ENCODE measurements at places on chromosomes 6 and 20. TPM values are rescaled to one million over a fixed set of nuclear protein-coding genes. Genes with fewer than 3 reads are reported as not detected.

The PRR18 gene
- 0.08 TPM for polyA plus RNA-seq

The UCKL1 gene
- polyA plus RNA-seq, result 30.4 TPM

The COL19A1 gene
- not detected for polyA plus RNA-seq

The CGAS gene
- polyA plus RNA-seq, result 4.9 TPM

The PROKR2 gene
- polyA plus RNA-seq, result not detected

The TMEM217 gene
- polyA plus RNA-seq, result 1.2 TPM

The SLC25A27 gene
- 0.98 TPM for polyA plus RNA-seq

The PPP1R16B gene
- polyA plus RNA-seq, result 0.14 TPM

The RSPO4 gene
- not detected for polyA plus RNA-seq

The LAMA2 gene
- polyA plus RNA-seq, result 0.58 TPM

The FOXO3 gene
- 4.8 TPM for polyA plus RNA-seq

The RARS2 gene
- polyA plus RNA-seq, result 23.7 TPM

The ZNF831 gene
- not detected for polyA plus RNA-seq

The INSM1 gene
- polyA plus RNA-seq, result not detected
